GM23338 (cell line): ENCODE measurements at places on chromosomes 5 and 9. TPM values are rescaled to one million over a fixed set of nuclear protein-coding genes. Genes with fewer than 3 reads are reported as not detected.

GRCh38 chr9:11506980-11507379 is 894.2 kb upstream of the PTPRD start:
- H3K27ac ChIP-seq: no peak overlapping the region
- no peaks in the 10 kb centered on the region for H3K36me3 ChIP-seq
- DNase-seq: no peak
- H3K4me3 ChIP-seq: no peak overlapping the region
- no peaks in the 10 kb centered on the region for H3K27me3 ChIP-seq

GRCh38 chr9:136899196-136899595 is 12.9 kb downstream of the TRAF2 start:
- H3K36me3 ChIP-seq: peaks cover 21% of the 10 kb centered on the region
- H3K27me3 ChIP-seq: no peaks in the 10 kb centered on the region
- no peak for DNase-seq
- H3K4me3 ChIP-seq: no peak overlapping the region
- no peak overlapping the region for H3K27ac ChIP-seq

- H3K36me3 ChIP-seq: no peaks in the 10 kb centered on the region
- H3K27ac ChIP-seq: no peak overlapping the region
- no peak overlapping the region for H3K4me3 ChIP-seq
- H3K4me1 ChIP-seq: 0 out of 2 replicates have a peak, but pooled peaks cover 5% of the 10 kb centered on the region
These were observed 26.9 kb upstream of the CCNG1 start for GRCh38 chr5:163410505-163410904.

GRCh38 chr5:30030101-30030500 is 1163.4 kb upstream of the CDH6 start:
- no peaks in the 10 kb centered on the region for H3K36me3 ChIP-seq
- no peak overlapping the region for H3K27ac ChIP-seq
- no peaks in the 10 kb centered on the region for H3K27me3 ChIP-seq

GRCh38 chr9:106758911-106759310 is 104.1 kb upstream of the ZNF462 start:
- no peak for DNase-seq
- no peaks in the 10 kb centered on the region for H3K27me3 ChIP-seq
- no peak overlapping the region for H3K4me3 ChIP-seq
- no peak overlapping the region for H3K27ac ChIP-seq
- H3K4me1 ChIP-seq: peaks cover 41% of the 10 kb centered on the region
- H3K36me3 ChIP-seq: no peaks in the 10 kb centered on the region

GRCh38 chr5:18393565-18394442 is 759.5 kb downstream of the TAF11L14 start:
- H3K27ac ChIP-seq: no peak overlapping the region
- peak; percentile 87 for DNase-seq
- H3K27me3 ChIP-seq: no peaks in the 10 kb centered on the region
- H3K4me3 ChIP-seq: no peak overlapping the region

DNA sequence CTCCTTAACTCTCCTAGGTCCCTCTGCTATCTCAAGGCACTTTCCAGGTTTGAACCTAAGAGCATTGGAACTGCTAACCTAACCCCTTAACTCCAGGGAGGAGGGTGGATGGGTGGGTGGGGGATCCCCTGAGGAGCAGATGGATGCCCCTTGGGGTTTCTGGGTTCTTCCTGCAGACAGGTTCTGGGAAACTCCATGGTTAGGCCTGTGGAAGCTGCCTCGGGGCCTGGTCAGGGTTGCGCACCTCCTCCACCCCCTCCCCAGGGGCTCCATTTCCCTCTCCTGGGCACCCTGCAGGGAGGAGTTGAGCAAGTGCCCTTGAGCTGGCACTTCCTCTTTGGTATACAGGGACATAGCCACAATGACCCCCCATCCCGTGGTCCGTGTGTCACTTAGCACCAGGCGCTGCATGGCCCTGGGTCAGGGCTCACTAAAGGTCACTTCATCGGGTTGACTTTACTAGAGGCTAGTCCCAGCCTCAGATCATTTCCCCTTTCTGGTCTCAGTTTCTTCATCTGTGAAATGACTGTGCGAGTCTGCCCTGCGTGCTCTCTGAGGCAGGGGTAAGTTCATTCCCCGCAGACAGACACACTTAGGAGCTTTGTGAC is 16.0 kb downstream of the CXXC5 start:
- H3K36me3 ChIP-seq: no peaks in the 10 kb centered on the region
- H3K27ac ChIP-seq: no peak overlapping the region
- peaks cover 38% of the 10 kb centered on the region for H3K4me1 ChIP-seq
- no peaks in the 10 kb centered on the region for H3K27me3 ChIP-seq

- H3K4me3 ChIP-seq: no peak overlapping the region
- H3K4me1 ChIP-seq: peaks cover 7% of the 10 kb centered on the region
- no peaks in the 10 kb centered on the region for H3K27me3 ChIP-seq
- no peak overlapping the region for H3K27ac ChIP-seq
- no peaks in the 10 kb centered on the region for H3K36me3 ChIP-seq
These were observed 17.5 kb downstream of the IRF1 start for GRCh38 chr5:132473019-132473531.

DNA sequence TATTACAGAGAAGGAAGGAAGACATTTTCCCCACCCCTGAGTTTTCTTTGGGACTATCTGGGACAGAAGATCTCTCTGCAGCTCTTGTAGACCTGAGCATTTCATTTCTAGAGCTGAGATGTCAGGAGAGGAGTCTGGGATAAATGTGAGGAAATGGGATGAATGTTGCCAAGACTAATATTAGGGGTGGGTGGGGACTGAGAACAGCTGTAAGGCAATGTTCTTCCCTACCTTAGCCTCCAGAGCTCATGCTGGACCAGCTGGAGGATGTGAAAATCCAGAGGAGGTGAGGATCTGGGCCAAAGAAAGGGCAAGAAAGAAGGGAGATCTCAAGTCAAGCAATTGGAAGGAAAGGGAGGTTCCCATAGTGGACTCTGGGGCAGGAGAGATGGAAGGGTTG is 23.1 kb upstream of the FOXD1 start:
- H3K27ac ChIP-seq: no peak overlapping the region
- H3K4me1 ChIP-seq: no peaks in the 10 kb centered on the region
- H3K36me3 ChIP-seq: no peaks in the 10 kb centered on the region
- no peak for DNase-seq

- H3K4me3 ChIP-seq: no peak overlapping the region
- H3K36me3 ChIP-seq: no peaks in the 10 kb centered on the region
- no peaks in the 10 kb centered on the region for H3K27me3 ChIP-seq
- H3K4me1 ChIP-seq: peaks cover 10% of the 10 kb centered on the region
- H3K27ac ChIP-seq: no peak overlapping the region
- DNase-seq: peak; percentile 22
These were observed 154.9 kb upstream of the ABCA1 start for GRCh38 chr9:105082843-105083242.

DNA sequence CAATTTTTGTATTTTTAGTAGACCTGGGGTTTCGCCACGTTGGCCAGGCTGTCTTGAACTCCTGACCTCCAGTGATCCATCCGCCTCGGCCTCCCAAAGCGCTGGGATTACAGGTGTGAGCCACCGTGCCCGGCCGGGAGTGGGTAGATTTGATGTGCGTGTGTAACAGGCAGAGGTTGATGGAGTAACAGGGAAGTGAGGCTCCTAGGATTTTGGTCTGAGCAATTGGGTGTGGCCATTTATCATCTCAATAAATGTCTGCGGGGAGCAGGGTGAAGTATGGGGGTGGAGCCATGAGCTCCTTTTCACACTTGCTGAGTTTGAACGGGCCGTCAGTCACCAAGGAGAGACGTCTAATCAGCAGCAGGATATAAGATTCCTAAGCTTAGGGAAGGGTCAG is 1.2 kb upstream of the REXO4 start:
- peak overlapping the region; percentile 97 for H3K4me3 ChIP-seq
- peaks cover 7% of the 10 kb centered on the region for H3K4me1 ChIP-seq
- no peak overlapping the region for H3K27ac ChIP-seq
- H3K27me3 ChIP-seq: no peaks in the 10 kb centered on the region
- DNase-seq: peak; percentile 18

GRCh38 chr5:139108063-139108824 is 89.9 kb downstream of the SIL1 start:
- H3K27me3 ChIP-seq: no peaks in the 10 kb centered on the region
- no peak for DNase-seq
- H3K4me3 ChIP-seq: no peak overlapping the region
- H3K4me1 ChIP-seq: peaks cover 22% of the 10 kb centered on the region
- no peaks in the 10 kb centered on the region for H3K36me3 ChIP-seq

The IQGAP2 gene
- 57.3 and 60.0 TPM in 2 replicates for polyA plus RNA-seq

The CFAP90 gene
- polyA plus RNA-seq: 1.0 and 1.3 TPM in 2 replicates

The IL7R gene
- polyA plus RNA-seq: not detected in 2 replicates

The TLX3 gene
- not detected in 2 replicates for polyA plus RNA-seq

The OTULINL gene
- polyA plus RNA-seq: 6.3 and 7.8 TPM in 2 replicates

The MYMK gene
- 0.54 TPM in 1 of 2 replicates, not detected in the other for polyA plus RNA-seq
